ENCODE measurements at places on chromosomes 2 and 18.
A peak's percentile ranks its signal among the peaks of the same experiment; 100 is the strongest.

GRCh38 chr2:50491541-50492476, 540.1 kb downstream of the NRXN1 start:
- DNase-seq, result no peak

DNA sequence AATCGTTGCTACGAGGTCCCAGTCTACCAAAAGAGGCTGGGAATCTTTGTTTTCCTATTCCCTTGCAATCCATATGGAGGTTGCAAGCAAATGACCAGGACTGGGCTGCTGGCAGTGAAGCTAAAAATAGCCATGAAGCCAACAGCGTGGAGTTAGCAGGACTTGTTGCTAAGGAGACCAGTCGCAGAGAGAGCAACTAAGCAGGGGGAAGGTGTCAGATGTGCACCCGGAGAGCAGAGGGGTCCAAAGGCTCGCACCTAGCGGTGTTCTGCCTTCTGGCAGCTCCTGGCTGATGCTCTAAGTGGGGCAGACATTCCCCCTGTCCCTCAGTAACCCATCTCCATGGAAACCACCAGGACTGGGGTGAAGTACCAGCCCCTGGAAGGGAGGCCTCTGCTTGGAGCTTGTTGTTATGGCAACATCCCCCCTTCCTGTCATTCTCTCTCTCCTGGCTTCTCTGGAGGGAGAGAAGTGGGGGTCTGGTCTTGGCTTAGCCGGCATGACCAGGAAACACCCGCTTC, 84.6 kb downstream of the DNMT3A start:
- no peak for DNase-seq

DNA sequence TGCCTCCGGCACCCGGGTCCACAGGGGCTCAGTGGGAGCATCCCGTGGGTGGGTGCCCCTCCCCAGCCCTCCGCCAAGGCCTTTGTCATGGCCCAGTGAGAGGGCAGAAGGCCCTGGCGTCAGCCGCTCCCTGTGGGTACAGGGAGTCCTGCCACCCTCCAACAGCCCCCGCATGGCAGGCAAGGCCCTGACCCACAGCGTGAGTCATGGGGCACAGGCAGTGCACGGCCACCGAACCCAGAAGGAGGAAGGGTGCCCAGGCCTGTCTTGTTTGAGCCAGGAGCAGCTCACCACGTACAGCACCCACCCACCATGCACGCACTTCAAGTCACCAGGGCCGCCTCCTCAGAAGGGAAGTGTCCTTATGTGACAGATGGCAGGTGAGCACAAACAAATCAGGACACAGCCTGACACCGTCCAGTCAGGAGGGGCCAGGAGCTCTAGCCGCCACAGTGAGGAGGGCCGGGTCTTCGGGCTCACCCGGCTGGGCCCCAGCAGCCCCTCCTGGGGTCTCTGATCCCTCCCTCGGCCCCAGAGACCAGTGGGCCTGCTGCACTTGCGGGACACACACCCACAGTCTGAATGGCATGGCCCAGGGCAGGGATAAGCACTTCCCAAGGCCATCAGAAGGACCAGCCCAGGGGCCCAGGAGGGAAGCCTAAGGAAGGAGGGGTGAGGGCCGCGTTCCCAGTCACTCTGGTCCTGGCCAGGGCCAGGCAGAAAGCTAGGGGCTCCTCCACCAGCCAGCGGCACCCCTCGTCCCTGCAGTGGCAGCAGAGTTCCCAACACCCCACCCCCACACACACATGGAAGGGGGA, 25.8 kb downstream of the BIN1 start:
- peak; percentile 67 for DNase-seq

GRCh38 chr2:179036353-179036905, 13.5 kb downstream of the CCDC141 start:
- DNase-seq, result no peak

- DNase-seq, result no peak
Measured at GRCh38 chr2:238774071-238774470, 73.8 kb upstream of the TWIST2 start.

GRCh38 chr18:68455229-68455603, 259.7 kb downstream of the TMX3 start:
- DNase-seq, result no peak

DNA sequence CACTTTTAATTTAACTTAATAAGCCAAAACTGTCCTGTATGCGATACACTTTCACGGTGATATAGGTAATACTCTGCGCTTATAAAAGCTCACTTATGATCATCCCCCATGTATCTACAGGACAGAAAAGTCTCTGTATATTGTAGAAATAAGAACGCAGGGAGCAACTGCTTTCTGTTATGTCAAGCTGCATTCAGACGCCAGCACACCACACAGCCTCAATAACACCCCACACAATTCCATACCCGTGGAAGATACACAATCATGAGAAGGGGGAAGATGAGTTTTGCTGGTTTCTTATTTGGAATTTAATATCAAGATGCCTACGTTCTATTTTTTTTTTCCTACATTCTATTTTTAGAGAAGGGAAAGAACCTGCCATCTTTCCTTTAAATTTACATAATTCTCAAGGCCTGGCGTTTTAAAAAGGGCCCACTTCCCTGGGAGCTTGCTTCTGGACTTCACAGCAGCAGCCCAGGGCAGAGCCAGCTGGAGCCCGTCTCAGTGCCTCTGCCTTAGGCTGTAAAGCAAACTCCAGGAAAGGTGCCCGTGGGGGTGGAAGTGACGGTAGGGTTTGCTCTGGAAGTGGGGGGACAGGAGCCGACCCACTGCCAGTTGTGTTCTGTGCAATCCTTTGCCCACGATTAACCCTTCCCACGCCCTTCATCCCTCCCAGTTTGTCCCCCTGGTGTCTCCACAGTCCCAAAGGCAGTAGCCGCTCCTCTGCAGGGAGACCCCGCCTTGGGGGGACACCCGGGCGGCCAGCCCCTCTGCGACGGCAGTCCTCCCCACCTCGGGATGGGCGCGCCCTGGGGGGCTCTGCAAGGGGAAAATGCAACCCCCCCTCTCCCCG, 5.3 kb downstream of the PTGR3 start:
- DNase-seq, result no peak

All from CD4-positive, alpha-beta T cell treated with Interleukin-15 for 1 hour (primary cell).